ENCODE measurements at places on chromosomes 5 and 9.

DNA sequence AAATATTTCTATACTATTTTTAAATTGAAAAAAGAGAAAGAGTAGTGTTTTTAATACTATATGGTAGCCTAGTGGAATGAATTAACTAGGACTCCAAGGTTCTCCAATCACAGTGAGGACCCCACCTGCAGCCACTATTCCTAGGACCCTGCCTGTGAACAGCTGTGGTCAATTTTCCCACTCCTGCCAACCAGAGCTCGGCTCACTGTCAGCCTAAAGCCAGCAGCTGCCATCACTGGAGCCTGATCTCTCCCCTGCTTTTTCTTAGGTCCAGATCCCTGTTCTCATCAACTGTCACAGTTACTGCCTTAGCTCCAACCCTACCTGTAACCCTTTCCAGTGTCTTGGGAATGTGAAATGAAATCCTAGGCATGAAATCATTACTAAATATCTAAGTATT is 25.3 kb downstream of the ARSB start:
- no peak for DNase-seq

- DNase-seq: no peak
Observed at GRCh38 chr9:16396389-16396788, 474.1 kb downstream of the BNC2 start.

DNA sequence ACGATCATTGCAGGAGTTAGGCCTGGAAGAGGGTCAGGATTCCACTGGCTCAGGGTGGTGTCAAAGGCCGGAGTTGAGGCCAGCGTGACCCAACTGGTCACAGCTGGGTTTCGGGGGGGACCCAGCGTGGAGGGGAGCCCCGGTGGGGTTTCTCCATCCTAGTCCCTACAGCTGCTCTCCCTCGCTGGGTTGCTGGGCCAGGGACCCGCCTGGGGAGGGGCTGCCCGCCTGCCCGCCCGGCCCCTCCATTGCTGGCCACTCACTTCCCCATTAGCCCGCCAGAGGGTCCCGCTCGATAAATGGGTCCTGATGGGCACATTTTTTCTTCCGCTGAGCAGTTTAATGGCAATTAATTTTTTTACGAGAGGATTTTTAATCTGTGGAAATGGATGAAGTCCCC is 8.8 kb downstream of the CCDC187 start:
- DNase-seq: no peak

GRCh38 chr5:69188811-69189161 is 597 bp upstream of the CENPH start:
- DNase-seq: no peak

- DNase-seq: peak; percentile 60
Observed at GRCh38 chr5:146447734-146448380, 724 bp downstream of the TCERG1 start.

- DNase-seq: no peak
Observed at GRCh38 chr9:89376741-89377351, 58.5 kb downstream of the SECISBP2 start.

- DNase-seq: no peak
Observed at GRCh38 chr5:59401637-59402036, 491.9 kb downstream of the PDE4D start.

DNA sequence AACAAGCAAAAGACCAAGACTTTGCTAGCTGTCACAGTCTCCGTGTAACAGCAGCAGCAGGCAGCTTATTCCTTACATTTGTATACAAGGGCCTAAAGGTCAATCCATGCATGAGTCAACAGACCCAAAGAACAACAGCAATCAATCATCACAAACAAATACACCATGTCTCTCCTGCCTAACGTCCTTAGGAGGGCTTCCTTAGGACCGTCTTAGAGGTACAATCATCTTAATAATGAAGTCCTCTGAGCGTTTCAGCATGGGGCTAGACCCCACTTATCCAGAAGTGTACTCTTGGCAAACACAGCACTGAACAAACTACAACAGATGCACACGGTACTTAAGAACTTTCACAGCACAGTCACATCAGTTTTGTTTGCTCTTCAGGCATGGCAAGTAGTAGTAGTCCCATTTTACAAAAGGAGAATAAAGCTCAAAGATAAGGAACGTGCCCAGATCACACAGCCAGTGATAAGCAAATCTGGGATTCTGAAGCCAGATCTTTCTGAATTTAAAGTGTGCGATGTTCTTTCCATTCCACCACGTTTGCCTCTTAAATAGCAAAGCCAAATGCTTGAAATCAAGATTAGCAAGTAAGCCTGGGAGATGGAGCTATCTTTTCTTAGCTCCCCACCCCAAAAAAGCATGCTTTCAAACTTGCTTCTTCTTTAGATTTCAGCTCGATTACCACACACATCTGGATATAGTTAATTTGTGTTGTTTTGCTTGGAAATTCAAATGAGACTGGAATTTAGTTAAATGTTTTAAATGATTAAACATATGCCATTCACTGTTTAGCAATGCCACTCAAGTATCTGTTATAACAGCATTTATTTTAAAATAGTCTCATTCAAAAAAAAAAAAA is 24.2 kb downstream of the PSMB7 start:
- DNase-seq: no peak

- peak; percentile 69 for DNase-seq
Observed at GRCh38 chr5:141903261-141903660, 20.4 kb upstream of the DELE1 start.

DNA sequence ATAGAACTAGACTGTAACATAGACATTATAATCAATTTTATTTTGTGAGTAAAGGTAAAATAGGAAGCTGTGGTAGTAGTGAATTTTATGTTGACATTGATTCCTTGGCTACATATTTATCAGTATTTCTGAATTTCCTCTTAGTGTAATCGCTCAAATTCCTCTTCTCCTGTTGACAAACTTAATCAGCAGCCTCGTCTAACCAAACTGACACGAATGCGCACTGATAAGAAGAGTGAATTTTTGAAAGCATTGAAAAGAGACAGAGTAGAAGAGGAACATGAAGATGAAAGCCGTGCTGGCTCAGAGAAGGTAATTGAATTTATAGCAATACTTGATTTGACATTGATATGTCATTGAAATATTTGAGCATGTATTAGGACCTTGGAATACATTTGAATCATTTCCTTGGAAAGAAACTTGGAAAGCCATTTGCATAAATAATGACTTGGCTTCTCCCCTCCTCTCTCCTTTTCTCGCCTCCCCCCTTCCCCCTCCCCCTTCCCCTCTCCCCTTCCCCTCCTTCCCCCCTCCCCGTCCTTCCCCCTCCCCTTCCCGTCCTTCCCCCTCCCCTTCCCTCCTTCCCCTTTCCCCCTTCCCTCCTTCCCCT is 75.5 kb downstream of the GPBP1 start:
- DNase-seq: no peak

DNA sequence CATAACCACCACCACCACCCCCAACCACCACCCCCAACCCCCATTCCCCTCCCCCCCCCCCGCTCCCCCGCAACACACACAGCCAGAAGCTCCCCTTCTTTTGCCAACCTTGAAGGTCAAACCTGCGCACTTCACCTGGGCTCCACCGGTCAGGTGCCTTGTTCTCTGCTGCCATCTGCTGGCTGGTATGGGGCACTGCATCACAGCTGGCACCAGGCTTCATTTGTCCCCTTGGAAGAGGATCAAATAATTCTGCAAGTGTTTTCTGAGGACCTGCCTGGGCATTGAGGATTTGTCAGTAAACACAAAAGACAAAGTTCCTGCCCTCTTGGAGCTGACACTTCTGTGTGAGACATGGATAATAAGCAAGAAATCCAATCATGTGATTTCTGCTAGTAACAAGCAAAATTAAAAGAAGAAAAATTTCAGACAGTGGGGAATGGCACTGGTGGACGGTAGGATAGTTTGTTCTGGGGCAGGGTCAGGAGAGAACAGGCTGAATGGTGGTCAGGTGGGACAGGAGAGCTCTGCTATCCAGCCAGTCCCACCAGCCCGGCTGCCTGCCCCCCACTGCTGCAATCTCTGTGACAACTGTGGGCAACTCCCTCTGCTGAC is 55.6 kb upstream of the LMX1B start:
- peak; percentile 49 for DNase-seq

DNA sequence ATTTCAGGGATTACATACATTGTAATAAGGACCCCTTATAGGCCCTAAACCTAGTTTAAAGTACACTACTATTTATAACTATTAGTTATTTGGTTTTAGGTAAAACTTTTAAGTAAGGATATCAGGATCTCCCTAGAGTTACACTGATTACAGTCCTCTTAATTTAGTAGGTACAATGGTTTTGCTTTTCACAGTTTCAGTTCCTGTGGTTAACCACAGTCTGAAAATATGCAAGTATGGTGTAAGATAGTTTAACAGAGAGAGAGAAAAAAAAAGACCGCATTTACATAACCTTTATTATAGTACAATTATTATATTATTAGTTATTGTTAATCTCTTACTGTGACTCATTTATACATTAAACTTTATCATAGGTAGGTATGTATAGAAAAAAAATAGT is 725.3 kb upstream of the PTPRD start:
- no peak for DNase-seq

DNA sequence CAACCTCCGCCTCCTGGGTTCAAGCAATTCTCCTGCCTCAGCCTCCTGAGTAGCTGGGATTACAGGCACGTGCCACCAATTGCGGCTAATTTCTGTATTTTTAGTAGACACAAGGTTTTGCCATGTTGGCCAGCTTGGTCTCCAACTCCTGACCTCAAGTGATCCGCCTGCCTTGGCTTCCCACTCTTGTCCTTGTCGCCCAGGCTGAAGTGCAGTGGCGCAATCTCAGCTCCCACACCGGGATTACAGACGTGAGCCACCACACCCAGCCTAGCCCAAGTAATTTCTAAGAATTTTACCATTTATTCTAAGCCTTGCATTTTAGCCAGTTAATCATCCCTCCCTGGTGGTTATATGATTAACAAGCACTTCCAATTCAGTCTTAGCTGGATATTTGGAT is 11.0 kb downstream of the NAIP start:
- DNase-seq: no peak

- DNase-seq: no peak
Observed at GRCh38 chr9:95373069-95373681, 55.7 kb upstream of the FANCC start.

- peak; percentile 67 for DNase-seq
Observed at GRCh38 chr5:10987925-10988504, 227.0 kb upstream of the DAP start.

DNA sequence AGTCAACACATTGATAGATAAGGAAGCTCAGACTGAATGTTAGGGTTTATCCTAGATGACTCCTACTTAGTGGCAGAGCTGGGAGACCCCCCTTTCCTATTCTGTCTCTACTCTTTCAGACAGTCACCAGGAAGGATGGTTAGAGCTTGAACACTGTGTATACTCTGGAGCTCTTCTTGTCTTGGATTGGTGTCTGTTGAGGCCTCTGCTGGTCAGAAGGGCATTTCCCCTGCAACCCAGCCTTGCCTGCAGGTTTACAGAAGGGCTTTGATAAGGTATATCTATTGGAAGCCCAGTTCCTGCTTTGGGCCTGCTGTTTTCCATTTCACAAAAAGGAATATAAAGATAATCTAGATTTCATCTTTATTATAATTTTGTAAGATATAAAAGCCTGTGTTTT is 71.8 kb downstream of the KDM4C start:
- DNase-seq: no peak

- no peak for DNase-seq
Observed at GRCh38 chr5:109250533-109251329, 159.0 kb downstream of the PJA2 start.

DNA sequence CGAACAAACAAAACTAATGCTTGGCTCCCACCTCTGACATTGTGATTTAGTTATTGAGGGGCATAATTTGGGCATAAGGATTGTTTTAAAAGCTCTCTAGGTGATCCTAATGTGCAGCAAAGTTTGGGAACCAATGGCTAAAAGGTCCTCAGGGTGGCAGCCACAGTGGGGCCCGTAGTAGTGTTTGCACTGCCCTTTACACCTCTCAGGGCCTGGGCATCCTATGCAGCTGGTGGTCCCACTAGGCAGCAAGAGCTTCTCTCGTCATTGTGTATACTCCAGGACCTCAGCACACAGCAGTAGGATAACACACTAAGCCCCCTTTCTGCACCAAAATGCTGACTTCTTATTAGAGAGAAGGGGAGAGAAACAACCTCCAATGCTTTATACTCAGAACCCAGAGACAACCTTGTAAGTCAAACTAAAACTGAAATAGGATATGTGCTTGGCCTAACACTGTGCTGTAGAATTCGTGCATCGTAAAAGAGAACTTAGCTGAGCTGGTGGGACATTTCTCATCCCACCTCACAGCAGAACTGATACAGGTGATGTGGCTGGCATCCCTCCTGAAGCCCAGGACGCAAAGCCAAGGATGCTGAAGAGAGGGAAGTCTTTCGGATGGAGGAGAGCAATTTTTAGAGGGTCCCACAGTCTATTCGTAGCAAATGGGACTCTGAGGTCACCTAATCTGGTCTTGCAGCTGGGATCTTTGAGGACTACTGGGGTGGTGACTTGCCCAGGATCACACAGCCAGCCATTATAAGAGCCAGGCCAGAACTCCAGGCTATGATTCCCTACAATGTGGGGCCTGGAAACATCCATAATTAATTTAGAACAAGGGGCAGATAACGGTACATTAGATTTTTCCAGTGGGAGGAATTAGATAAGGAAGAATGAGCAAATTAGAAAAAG is 1.2 kb downstream of the GLRX start:
- no peak for DNase-seq

DNA sequence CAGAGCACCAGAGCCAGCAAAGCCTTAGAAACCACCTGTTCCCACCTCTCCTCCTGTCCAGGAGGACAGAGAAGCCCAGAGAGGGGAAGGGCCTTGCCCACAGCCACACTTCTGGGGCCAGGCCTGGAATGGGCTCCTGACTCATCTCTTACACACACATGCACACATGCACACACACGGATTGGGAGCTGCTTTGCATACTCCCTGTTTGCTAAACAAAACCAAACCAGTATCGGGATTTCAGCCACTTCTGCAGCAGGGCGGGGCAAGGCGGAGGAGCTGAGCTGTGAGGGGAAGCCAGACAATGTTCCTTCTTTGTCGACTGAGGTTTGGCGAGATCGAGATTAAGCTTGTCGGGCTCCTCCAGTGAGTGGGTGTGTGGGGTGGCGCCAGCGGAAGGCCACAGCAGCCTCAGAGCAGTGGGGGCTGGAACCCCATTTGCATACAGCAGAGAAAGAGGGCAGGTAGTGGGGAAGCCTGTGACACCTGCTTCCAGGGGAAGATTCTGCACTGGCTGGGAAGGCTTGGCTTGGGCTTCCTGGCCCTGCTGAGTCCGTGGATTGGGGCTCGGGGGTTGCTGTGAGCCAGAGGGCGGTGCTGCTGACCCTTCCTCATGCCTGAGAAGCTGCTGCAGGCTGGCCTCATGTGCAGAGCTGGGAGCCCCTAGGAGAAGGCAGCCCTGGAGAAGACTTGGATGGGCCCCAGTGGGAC is 16.1 kb downstream of the GFI1B start:
- peak; percentile 69 for DNase-seq

All from KBM-7 (cell line).